ENCODE measurements at places on chromosomes 5 and 9. TPM values are rescaled to one million over a fixed set of nuclear protein-coding genes. Genes with fewer than 3 reads are reported as not detected.

Gene TLX3
- not detected for total RNA-seq

Gene GALNT12
- total RNA-seq = 27.7 TPM

Gene CACNA1B
- 0.29 TPM for total RNA-seq

Gene CBY3
- total RNA-seq = not detected

Gene RANBP17
- 22.3 TPM for total RNA-seq

Gene IFNA21
- not detected for total RNA-seq

Gene GRIN3A
- 0.18 TPM for total RNA-seq

Gene ARID3C
- not detected for total RNA-seq

Gene PROB1
- 0.89 TPM for total RNA-seq

Gene SPATA31E1
- not detected for total RNA-seq

Gene IER5L
- 5.3 TPM for total RNA-seq

Gene PCSK5
- 1.8 TPM for total RNA-seq

Gene IL13
- total RNA-seq = not detected

Gene ITK
- total RNA-seq = 4.1 TPM
